Activated T-helper 1 cell treated with anti-CD3 and anti-CD28 coated beads, Interleukin-12 subunit alpha, Interleukin-12 subunit beta, Interleukin-2, Interleukin-4 antibody, amounts not matched to agents 30 ng/mL and 10 ng/mL and 1 ng/mL, durations not matched to agents 14 hours and 24 hours and 36 hours (primary cell): ENCODE measurements at places on chromosomes 1 and 21. TPM values are rescaled to one million over a fixed set of nuclear protein-coding genes. Genes with fewer than 3 reads are reported as not detected.

The AADACL3 gene
- not detected in 2 replicates for total RNA-seq

The VHLL gene
- total RNA-seq: 0.56 TPM in 1 of 2 replicates, not detected in the other

The PTGER3 gene
- 1.3 and 1.4 TPM in 2 replicates for total RNA-seq

The ZNF593OS gene
- not detected in 2 replicates for total RNA-seq

The CFHR3 gene
- total RNA-seq: not detected in 2 replicates

The CELA3B gene
- not detected in 2 replicates for total RNA-seq

The MXRA8 gene
- total RNA-seq: 0.18 and 0.20 TPM in 2 replicates

The SH3D21 gene
- 7.5 and 8.3 TPM in 2 replicates for total RNA-seq

The LRIG2 gene
- 11.2 and 12.3 TPM in 2 replicates for total RNA-seq

The RAP1GAP gene
- 0.23 and 0.81 TPM in 2 replicates for total RNA-seq

The TDRD5 gene
- total RNA-seq: not detected in 2 replicates

The MAN1C1 gene
- total RNA-seq: 0.83 and 0.98 TPM in 2 replicates

The SMIM11 gene
- 7.1 and 18.7 TPM in 2 replicates for total RNA-seq
